ENCODE measurements at places on chromosomes 4 and X.

DNA sequence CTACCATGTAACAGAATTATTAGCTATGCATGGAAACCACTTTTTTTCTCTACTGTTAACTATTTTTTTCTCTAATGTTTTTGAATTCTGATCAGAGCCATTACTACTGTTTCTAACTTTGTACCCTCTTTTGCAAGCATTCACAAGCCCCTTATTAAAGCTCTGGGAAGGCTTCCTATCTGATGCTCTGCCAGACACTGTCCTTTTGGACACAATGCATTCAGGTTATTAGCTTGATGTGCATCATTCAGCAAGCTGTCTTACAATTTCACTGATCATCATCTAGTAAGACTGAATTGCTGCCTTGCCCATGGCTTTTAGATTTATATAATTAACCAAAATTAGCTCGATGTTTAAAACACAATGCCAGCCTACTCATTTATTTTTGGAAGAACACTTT lies 155.1 kb downstream of the NR3C2 start:
- no peak for DNase-seq

GRCh38 chr4:119299741-119300100 lies 22.2 kb downstream of the FABP2 start:
- no peak for DNase-seq

GRCh38 chr4:140242357-140243277 lies 88.6 kb upstream of the MAML3 start:
- DNase-seq, result peak; percentile 61

DNA sequence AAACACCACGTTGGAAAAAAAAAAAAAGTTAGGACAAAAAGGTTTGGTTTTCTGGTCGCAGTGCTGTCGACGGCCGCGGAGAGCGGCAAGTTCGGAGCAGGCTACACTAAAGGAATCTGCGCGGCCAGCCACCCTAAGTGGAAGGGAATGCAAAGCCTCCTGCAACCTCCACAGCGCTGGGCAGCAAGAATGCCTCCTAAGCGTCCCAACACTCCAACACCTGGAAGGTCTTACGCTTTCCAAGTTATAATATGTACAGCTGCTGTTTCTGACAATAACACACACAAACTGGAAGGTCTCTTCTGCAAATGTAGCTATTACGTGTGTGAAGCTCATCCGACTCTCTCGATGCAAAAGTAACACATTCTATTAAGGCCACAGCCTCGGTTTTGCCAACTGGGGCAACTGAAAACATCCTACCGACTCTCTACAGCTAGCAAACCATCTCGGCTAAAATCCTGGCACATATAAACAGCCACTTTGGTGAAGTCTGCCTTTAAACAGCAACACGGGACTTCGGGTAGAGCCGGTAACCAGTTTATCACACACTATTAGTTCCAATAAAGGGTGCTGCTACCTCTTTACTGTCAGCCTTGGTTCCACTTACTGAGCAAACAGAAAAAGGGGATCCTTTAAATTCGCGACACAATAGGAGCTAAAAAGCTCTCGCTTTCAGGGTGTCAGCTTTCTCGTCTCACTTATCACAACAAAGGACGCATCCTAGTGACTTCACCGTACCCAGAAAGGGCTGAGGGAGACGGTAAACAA lies 895 bp downstream of the SMIM14 start:
- DNase-seq, result no peak

DNA sequence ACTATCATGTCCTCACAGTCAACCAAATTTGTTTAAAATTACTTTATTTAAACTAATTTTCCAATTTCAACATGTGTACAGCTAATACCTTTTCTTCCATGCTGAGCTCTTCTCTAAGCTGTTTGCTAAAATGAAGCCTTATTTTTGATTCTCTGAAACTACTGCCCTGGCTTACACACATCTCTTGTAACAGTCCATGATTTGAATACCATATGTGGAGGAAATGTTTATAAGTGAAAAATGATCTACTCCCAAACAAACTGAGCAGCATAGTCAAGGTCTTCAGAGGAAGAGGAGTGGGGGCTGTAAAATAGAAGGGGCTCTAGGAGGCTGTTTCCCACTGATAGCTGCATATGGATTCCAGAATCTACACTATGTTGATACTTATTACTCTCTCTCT lies 188.7 kb downstream of the ANKRD50 start:
- DNase-seq, result no peak

GRCh38 chr4:33724685-33725084 lies 2519.6 kb downstream of the ARAP2 start:
- DNase-seq, result no peak

GRCh38 chr4:180640193-180640592 lies 1603.0 kb upstream of the TENM3 start:
- DNase-seq, result no peak

DNA sequence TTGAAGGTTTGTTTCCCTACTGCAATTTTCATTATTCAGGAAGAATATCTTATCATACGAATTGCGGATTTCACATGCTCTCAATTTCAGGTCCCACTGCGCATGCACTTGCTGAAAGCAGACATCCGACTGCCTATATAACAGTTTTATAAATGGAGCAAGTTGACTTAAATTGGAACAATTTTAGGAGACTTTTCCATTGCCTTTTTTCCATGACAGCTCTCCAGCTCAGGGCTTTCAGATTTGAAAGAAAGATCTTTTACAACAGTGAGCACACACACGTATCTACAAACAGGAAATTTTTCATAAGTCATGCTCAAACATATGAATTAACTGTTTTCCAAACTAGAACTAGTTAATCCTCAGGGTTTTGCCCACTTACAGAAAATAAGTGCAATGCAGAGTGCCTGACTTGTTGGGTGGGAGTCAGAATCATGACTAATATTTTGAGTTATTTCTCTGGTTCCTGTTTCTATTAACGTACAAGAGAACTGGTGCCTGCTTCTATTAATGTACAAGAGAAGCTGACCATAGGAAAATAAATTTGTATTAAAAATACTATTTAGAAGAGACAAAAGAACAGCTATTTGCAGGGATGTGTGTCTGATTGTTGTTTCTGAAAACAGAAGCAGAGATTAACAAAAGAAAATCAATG lies 137.9 kb downstream of the GPC3 start:
- DNase-seq, result no peak

- no peak for DNase-seq
Measured at GRCh38 chr4:10727140-10727880, 42.7 kb upstream of the CLNK start.

All from T-helper 2 cell (primary cell).